Inflammatory macrophage treated with lipopolysaccharide for 1 hour (primary cell): ENCODE measurements at places on chromosomes 2 and 18.

- no peak for DNase-seq
Measured at GRCh38 chr2:25308599-25308998, 33.1 kb downstream of the DNMT3A start.

- no peak for DNase-seq
Measured at GRCh38 chr2:33034784-33035183, 88.0 kb downstream of the LTBP1 start.

DNA sequence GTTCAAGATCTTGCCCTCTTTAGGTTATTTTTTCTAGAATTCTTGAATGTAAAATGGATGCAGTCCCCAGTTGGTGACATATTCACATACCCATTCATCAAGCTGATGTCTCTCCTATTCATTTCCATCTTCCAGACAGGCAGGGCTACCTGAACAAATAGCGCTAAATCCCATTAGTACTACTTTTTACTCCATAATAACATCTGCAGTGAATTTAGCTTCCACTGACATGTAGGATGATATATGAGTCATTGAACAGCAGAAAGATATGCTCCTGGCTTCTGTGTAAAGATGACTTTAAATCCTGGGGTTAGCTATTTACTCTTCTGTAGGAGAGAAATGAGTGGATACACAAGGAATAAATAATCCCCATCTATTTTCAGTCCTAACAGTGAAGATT lies 194.7 kb downstream of the RND3 start:
- no peak for DNase-seq

- DNase-seq = no peak
Measured at GRCh38 chr2:155218292-155218924, 519.9 kb downstream of the KCNJ3 start.

DNA sequence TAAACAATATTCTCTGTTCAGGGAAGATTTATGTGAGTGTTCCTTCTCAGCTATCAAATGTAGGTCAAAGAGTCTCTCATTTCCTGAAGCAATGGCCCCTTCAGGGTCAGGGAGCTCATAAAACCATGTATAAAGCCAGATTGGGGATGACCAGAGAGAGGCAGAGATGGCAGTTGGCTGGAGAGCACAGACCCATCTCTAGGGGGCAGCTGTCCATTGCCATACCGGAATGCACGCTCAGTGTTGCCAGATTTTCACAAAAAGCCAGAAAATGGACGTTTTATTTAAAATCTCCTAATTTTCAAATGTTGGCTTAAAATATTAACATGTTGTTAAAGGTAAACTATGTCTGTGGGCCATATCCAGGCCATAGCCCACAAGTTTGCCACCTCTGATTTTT lies 1920.7 kb upstream of the CELF4 start:
- DNase-seq = no peak

GRCh38 chr2:241041589-241042158 lies 43.3 kb downstream of the SNED1 start:
- DNase-seq = no peak

GRCh38 chr2:159828738-159829137 lies 30.7 kb upstream of the CD302 start:
- no peak for DNase-seq

GRCh38 chr2:152626911-152627339 lies 90.3 kb downstream of the PRPF40A start:
- no peak for DNase-seq

DNA sequence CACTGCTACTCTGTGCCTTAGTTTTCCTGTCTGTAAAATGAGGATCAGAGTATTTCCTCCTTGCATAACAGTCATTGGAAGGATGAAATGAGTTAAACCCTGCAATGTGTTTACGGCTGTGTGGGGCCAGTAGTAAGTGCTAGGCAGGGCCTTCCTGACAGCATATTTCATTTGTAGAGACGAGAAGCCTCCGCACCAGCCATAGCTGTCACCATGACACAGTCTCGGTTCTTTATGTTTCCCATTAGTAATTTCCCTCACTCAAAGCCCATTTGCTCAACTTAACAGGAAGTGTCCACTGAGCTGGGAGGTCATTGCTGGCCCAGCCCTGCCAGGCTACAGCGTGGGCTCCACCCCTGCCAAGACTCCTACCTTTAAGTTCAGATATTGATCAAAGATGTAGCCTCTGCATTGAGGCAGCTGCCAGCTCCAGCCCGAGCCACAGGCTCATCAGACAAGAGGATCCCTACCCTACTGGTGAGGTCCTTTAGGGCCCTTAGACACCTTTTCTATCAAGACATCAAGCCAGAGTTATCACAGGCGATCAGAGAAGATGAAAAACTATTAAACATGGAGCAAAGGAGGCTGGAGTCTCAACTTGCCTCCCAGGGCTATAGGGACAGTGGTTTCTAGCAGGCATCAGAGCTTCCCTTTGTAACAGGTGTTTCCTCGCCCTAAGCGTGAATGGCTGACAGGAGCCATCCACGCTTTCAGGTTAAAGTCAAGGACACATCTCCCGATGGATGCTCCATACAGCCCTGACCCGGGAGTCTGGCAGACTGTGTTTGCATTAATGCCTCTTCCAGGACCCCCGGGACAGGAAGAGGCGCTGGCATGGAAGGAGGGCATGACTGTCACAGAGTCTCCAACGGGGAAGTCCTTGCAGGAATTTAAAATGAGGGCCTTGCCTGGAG lies 251.7 kb downstream of the NDUFA10 start:
- DNase-seq = no peak

DNA sequence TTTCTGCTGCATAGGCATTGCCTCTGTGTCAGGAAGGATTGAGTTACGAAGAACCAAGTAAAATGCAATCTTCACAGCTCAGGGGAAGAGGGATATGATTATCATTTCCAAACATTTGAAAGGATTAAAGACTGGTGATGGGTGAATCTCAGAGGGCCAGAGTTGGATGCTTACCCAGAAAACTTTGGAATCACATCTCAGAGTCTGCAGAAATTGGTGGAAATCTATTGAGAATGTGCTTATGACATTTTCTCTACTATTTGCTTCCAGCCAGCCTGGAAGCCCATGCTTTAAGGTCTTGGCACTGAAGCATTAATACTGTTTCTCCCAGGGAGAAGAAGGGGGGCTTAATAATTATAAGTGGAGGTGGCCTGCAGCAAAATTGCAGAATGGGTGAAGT lies 1301.4 kb upstream of the PIK3C3 start:
- no peak for DNase-seq

DNA sequence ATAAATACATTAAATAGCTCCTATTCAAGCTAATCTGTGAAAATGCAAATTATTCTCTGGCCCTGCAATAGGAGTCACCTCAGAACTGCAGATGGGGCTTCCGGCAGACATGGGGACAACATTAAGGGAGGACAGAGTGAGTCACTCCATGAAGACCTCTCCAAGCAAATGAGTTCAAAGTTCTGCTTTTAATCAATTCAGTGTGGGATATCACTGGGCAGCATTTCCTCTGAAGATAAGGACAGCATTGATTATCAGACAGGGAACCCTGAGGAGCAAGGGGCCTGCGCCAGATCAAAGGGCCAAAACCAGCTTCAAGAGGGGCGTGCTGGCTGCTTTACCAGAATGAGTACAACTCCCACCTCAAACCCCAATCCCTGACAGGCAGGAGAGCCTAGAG lies 356.9 kb upstream of the KLHL29 start:
- no peak for DNase-seq

DNA sequence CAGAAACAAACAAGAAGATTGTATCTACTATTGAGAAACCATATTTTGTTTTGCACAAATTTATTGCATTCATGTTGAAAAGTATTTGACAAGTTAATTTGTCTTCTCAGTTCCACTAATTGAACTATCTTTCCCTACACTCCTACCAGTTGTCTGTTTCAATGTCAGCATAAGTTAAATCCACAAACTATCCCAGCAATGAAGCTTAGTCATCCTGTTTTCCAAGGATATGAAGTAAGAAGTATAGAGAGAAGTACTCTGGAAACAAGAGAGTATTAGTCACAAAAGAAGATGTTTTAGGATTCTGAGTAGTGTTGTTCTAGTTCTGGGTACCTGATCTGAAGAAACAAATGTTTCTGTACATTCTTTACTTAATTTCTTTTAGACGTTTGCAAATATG lies 261.6 kb upstream of the ZNF804A start:
- no peak for DNase-seq

DNA sequence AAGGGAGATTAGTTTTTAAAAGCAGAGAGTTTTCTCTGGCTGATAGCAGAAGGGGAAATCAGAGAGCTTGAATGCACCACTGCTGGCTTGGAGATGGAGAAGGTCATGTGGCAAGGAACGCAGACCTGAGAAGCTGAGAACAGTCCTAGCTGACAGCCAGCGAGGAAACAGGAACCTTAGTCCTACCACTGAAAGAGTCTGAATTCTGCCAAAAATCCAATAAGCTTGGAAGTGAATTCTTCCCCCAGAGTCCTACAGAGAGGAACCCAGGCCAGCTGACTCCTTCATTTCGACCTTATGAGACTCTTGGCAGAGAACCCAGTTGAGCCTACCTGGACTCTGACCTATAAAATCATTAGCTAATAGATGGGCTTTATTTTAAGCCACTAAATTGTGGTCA lies 371.9 kb upstream of the TNP1 start:
- DNase-seq = no peak

GRCh38 chr2:178385595-178386148 lies 65.3 kb downstream of the PRKRA start:
- DNase-seq = no peak

- DNase-seq = no peak
Measured at GRCh38 chr2:1988594-1988993, 244.3 kb upstream of the PXDN start.

GRCh38 chr2:236334122-236334876 lies 70.1 kb upstream of the ASB18 start:
- no peak for DNase-seq

- no peak for DNase-seq
Measured at GRCh38 chr18:59736061-59736460, 38.8 kb upstream of the CCBE1 start.

GRCh38 chr2:172843266-172843582 lies 107.6 kb downstream of the RAPGEF4 start:
- no peak for DNase-seq

DNA sequence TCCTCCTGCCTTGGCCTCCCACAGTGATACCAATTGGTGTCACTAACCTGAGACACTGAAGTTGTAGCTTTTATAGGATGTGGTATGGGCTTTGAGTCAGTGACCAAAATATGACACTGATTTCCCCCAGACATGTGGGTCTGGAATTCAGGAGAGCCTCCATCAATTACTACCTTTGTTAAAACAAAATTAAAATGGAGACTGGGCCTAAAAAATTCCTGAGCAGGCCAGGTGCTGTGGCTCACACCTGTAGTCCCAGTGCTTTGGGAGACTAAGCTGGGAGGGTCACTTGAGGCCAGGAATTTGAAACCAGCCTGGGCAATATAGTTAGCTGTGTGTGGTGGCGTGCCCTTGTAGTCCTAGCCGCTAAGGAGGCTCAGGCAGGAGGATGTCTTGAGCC lies 36.9 kb upstream of the LIPG start:
- DNase-seq = no peak

DNA sequence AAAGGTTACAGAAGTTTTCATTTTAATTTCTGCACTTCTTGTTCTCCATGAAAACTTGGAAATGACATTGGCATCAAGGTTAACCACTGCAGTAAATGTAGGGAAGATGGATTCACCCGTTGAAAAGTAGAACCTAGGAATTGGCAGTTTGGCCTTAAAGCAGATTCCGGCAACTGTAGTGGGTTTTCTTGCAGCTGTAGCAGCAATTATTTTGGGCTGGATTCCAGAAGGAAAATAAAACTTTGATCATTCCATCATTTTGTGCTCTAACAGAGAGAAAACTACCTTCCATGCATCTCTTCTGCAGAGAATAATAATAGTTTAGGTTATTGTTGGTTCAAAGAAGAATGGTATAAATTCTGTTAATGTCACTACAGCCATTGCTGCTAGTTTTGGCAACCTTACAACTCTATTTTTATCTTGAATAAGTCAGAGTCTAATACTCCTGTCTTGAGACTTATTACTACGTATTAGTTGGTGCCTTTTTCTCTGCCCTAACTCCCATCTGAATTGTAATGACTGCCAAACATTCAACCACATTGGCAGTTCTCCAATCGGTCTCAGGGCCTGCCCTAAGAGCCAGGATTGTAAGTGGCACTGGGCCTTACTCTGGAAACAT lies 178.1 kb upstream of the PIEZO2 start:
- no peak for DNase-seq

GRCh38 chr2:88006912-88007439 lies 9.4 kb downstream of the RNU2-63P start:
- DNase-seq = no peak

DNA sequence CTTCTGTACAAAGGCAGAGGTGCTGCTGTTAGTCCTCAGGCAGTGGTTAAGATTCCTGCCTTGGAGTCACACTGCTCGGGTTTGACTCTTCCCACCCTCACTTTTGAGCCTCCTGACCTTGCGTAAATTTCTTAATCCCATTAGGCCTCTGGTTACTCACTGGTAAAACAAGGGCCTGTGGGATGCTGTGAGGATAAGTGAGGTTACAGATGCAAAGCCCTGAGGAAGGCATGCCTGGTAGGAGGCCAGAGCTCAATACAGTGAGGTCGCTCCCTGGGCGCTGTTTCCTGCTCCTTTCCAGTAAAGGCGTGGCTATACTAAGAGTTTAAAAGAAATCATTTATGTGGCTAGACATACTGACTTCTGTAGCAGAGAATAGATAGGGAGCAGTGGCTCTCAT lies 127.5 kb upstream of the TMEM200C start:
- DNase-seq = no peak

- no peak for DNase-seq
Measured at GRCh38 chr2:192546565-192546964, 351.8 kb upstream of the TMEFF2 start.

GRCh38 chr2:177295484-177295883 lies 31.0 kb upstream of the NFE2L2 start:
- DNase-seq = no peak

DNA sequence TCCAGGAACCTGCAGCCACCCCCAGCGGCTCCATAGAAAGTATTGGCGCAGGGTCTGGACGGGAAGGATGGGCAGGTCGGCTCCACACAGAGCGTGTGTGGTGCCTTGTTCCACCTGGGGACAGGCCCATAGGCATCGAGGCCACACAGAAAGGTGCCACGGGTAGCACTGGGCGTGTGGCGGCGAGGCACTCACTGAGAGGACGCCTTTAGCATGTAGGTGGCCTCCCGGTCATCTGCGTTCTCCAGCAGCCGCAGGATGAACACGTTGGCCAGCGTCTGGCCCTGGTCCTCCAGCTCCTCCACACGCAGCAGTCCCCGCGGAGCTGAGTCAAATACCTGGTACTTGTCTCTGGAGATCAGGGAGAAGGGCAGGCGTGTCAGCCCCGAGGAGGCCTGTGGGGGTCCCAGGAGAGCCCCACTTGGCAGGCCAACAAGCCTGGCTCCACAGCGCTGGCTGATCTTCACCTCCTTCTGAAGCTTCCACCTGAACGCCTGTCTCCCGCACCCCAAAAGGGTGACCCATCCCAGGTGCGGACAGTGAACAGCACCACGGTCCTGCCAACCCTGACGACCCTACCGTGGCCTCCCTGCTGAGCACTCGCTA lies 13.2 kb downstream of the SNORC start:
- DNase-seq = no peak

DNA sequence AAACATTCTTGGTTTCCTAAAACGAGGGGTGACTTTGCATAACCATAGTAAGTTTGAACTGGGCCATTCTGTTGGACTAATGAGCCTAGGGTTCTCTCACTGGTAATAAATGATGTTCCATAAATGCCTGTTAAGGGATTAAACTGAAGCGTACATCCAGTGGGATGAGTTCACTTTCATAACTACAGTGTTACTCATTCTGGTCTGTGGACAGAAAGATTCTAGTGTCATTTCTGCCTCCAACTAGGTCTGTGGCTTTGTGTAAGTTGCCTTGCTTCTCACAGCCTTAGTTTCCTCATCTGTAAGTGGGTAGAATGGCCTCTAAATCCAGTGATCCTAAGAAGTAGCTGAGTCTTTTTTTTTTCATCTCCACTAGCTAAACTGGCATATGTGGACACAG lies 1860.6 kb upstream of the PIK3C3 start:
- DNase-seq = no peak
